Activated naive CD8-positive, alpha-beta T cell treated with anti-CD3 and anti-CD28 coated beads, Interleukin-2, amount 10 ng/mL, durations not matched to agents 7 days and 5 days (primary cell): ENCODE measurements at places on chromosomes 4 and X. TPM values are rescaled to one million over a fixed set of nuclear protein-coding genes. Genes with fewer than 3 reads are reported as not detected.

DNA sequence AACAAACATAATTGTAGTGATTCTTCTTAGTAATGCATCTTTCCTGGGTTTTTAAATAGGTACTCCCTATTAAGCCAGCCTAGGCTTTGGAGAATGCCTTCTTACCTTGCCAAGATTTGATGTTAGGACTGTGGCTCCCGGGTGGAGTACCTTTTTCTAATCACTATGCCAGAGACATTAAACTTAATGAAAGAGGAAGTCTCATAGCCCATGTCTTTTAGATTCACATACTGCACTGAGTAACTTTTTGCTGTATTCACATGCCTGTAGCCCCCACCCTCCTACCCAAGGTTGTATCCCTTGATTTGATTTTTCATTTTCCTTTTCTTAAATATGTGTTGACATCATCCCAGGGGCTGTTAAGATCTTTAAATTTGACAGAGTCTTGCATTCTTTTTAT, 104.2 kb upstream of the TLR2 start:
- no peak overlapping the region for H3K27ac ChIP-seq
- H3K36me3 ChIP-seq, result peaks cover 9% of the 10 kb centered on the region
- H3K4me1 ChIP-seq, result peaks cover 30% of the 10 kb centered on the region
- DNase-seq, result no peak
- no peak overlapping the region for H3K4me3 ChIP-seq
- H3K27me3 ChIP-seq, result no peaks in the 10 kb centered on the region

The MAGIX gene
- total RNA-seq, result 1.1 TPM

- H3K4me3 ChIP-seq, result no peak overlapping the region
- no peak overlapping the region for H3K27ac ChIP-seq
- peaks cover 2% of the 10 kb centered on the region for H3K4me1 ChIP-seq
- H3K27me3 ChIP-seq, result peaks cover 3% of the 10 kb centered on the region
- no peaks in the 10 kb centered on the region for H3K36me3 ChIP-seq
- DNase-seq, result no peak
These were observed 68.9 kb downstream of the WNK3 start for GRCh38 chrX:54288968-54289367.

The PABPC5 gene
- total RNA-seq, result not detected

The LRIT3 gene
- total RNA-seq, result not detected
